ENCODE measurements at places on chromosomes 6 and 20. TPM values are rescaled to one million over a fixed set of nuclear protein-coding genes. Genes with fewer than 3 reads are reported as not detected.

GRCh38 chr20:10644458-10645204, 29.2 kb downstream of the JAG1 start:
- DNase-seq: no peak

DNA sequence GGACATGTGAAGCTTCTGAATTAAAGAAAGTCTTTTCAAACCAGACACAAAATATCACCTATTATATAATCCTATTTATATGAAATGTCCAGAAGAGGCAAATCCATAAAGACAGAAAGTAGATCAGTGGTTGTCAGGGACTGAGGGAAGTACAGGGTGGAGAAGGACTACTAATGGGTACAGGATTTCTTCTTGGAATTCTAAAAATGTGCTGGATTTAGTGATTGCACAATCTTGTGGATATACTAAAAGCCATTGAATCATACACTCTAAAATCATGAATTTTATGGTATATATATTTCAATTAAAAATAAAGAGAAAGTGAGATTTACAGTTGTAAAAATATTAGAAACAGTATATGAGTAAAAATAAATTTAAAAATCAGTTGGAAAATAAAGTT, 18.7 kb upstream of the MC3R start:
- no peak for DNase-seq

- DNase-seq: no peak
Observed at GRCh38 chr20:61659994-61660346, 405.7 kb downstream of the TAF4 start.

The NKAPL gene
- 8.3 TPM for total RNA-seq

The SAMHD1 gene
- 37.5 TPM for total RNA-seq

The CST1 gene
- not detected for total RNA-seq

Measured in gastrocnemius medialis (tissue), 4 donors.